ENCODE measurements at places on chromosomes 16 and 17.
A peak's percentile ranks its signal among the peaks of the same experiment; 100 is the strongest.

DNA sequence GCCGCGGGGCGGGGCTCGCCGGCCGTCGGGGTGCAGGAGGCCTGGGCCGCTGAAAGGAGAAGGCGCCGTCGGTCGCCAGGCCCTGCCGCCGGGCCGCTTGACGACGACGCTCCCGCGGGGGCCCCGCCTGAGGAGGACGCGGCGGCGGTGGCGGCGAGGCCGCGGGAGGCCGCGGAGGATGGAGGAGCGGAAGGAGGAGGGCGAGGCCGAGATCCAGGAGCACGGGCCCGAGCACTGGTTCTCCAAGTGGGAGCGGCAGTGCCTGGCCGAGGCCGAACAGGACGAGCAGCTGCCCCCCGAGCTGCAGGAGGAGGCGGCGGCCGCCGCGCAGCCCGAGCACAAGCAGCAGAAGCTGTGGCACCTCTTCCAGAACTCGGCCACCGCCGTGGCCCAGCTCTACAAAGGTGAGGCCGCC lies 430 bp downstream of the HAPSTR1 start:
- DNase-seq: peak; percentile 31

GRCh38 chr16:68190736-68191510 lies 45.0 kb downstream of the ESRP2 start:
- DNase-seq: no peak

GRCh38 chr16:79597277-79598062 lies 3.1 kb downstream of the MAF start:
- no peak for DNase-seq

DNA sequence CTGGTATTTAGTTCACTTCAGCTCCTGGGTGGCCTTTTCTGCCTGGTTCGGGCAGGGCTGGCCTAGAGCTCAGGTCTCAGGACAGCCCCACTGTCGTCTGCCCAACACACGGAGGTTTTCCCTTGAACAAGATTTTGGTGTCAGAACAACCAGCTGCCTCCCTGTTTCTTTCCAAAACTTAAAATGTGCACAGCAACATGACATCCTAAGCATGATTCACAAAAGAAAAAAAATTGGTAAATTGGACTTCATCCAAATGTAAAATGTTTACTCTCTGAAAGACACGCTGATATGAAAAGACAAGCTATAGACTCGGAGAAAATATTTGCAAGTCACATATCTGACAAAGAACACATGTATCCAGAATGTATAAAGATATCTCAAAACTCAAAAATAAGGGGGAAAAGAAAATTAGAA lies 197.8 kb upstream of the CHMP6 start:
- no peak for DNase-seq

DNA sequence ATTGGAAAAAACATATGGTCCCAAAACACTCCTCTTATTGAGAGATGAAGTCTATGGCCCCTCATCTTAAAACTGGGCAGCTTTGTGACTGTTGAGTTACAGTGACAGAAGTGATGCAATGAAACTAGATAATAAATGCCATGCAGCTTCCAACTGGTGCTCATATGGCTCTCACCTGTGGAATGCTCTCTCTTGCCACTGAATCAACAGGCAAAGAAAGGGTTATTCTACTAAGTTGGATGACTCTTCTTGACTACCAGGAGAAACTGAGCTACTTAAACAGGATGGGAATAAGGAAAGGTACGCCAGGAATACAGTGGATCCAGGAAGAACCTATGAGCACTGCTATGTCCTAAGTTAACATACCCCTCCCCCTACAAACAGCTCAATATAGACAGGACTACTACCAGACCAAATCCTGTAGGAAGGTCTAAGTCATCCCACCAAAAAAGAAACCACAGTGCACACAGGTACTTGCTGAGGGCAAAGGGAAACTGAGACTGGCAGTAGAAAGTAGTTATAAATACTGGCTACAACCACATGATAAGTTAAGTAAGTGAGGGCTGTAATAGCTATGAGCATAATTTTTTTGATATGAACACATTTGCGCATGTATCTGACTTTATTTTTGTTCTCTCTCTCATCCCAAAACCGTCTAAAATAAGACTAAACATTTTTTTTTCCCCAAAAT lies 398.5 kb downstream of the ZFHX3 start:
- DNase-seq: no peak

DNA sequence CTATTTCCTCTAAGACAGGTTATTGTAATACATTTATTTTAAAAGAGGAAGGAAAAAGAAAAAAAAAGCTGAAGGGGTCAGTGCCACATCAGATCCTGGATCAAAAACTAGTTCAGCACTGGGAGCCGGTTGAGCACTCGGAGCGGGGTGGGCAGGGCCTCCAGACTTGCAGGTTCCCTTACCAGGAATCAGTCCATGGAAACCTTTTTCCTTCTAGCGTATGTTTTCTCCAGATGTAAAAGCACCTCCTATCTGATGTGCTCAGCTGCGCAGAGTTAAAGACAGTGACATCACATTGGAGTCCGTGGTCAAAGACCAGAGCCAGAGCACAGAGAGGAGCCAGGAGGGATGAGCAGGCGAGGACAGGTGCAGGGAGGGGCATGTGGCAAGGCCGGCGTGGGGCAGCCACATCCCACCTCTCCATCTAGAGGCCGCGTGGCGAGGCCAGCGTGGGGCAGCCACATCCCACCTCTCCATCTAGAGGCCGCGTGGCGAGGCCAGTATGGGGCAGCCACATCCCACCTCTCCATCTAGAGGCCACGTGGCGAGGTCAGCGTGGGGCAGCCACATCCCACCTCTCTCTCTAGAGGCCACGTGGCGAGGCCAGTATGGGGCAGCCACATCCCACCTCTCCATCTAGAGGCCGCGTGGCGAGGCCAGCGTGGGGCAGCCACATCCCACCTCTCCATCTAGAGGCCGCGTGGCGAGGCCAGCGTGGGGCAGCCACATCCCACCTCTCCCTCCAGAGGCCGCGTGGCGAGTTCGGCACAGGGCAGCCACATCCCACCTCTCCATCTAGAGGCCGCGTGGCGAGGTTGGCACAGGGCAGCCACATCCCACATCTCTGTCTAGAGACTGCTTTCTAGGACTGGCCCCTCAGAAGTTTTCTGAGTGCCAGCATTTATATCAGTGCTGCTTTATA lies 166.8 kb upstream of the CHMP6 start:
- DNase-seq: no peak

GRCh38 chr17:39611401-39612112 lies 3.8 kb upstream of the NEUROD2 start:
- no peak for DNase-seq

GRCh38 chr17:65185668-65186382 lies 48.7 kb downstream of the RGS9 start:
- no peak for DNase-seq

DNA sequence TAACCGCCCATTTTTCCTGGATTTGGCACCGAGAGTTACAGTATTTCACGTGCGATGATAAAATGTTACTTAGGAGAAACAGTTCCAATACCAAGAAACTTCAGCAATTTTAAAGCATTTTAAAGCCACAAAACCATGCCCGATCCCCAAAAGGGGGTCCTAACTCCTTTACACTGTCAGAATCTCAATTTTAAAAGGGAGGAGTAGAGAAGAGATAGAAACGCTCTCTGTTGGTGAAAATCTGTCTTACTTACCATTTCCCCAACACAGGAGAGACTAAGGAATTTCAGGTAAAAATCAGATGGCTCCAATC lies 526 bp upstream of the RNASEK start:
- no peak for DNase-seq

- DNase-seq: peak; percentile 30
These were observed 9.2 kb upstream of the TVP23A start for GRCh38 chr16:10827691-10828341.

GRCh38 chr16:23408242-23408822 lies 44.7 kb downstream of the COG7 start:
- DNase-seq: no peak

DNA sequence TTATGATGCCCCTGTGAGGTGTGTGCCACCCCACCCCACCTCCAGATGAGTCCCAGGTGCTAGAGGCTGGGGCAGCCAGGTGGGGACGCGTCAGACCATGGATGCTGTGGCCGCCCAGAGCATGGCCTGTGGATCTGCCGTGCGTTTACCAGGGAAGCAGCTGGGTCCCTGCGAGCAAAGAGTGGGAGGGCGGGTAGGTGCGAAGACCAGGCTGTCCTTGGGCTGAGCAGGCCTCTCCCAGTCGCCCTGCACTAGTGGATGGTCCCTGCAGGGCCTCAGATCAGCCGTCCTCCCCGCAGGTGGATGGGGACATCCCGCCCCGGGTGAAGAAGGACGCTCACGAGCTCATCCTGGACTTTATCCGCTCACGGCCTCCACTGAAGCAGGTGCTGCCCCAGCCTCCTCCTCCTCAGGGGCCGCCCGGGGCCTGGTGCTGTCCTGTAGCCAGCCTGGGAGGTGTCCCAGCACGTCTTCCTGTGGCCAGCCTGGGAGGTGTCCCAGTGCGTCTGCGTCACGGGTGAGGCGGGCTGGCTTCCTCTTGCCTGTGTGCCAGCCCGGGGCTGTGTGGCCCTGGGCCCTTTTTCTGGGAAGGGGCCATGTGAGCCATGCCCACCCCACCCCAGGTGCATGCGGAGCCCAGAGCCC lies 18.0 kb upstream of the TCF25 start:
- no peak for DNase-seq

GRCh38 chr17:71869293-71869692 lies 251.5 kb upstream of the SOX9 start:
- no peak for DNase-seq

GRCh38 chr16:11258553-11259492 lies 2.8 kb upstream of the SOCS1 start:
- DNase-seq: no peak

DNA sequence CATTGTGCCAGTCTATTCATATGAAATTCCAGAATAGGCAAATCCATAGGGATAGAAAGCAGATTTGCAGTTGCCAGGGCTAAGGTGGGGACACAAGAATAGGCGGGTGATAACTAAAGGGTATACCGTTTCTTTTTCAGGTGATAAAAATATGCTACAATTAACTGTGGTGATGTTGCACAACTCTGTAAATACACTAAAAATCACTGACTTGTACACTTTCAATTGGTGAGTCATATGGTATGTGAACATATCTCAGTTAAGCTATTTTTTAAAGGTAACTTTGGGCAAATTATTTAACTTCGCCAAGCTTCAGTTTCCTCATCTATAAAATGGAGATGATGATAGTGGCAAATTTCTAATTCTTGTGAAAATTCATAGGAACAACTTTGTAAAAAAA lies 65.9 kb downstream of the CDYL2 start:
- DNase-seq: no peak

DNA sequence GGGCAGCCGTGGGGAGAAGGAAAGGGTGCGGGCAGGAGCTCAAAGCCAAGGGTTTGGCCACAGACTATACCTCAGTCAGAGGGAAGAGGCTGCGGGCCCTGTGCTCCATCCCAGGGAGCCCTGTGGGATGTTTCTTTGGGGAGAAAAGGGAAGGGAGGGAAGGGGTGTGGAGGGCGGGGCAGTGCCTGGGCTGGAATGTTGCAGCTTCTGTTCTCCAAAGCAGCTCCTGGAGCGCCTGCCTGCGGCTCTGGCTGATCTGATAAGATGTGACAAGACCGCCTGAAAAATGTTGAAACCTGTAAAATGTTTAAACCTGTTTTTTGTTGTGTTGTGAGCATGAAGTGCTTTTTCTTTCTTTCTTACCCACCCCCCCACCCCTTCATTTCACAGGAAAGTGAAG lies 32.8 kb downstream of the WNT3 start:
- DNase-seq: no peak

DNA sequence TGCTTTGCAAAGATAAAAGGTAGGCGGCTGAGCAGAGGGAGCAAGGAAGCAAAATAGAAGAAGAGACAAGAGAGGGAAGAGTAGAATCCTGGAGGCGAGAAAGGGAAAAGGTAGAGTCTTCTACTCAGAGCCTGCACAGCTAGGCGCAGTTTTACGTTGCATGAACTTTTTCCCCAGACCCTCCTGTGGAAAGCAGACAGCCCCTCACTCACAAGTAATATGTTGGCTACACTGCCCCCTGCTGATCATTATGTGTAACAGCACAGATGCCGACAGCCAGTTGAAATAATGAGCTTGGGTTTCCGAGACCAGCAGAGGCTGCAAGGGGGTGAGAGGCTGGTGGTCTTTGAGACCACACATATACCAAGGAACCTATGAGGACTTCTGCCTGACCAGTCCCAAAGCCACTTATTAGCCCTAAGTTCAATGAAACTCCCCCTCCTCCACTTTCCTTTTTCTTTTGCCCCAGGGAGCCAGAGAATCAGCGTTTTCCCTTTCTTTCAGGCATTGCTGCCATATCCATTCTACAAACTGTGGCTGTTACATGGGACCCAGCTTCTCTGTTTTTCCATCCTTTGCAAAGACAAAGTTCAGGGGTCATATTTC lies 22.5 kb upstream of the CMTR2 start:
- peak; percentile 13 for DNase-seq

- DNase-seq: no peak
These were observed at the start of gene ACAP1 for GRCh38 chr17:7336240-7337175. ACAP1 (plus strand) TSS chr17:7336529; CDS start chr17:7336735, 206 bp downstream.

GRCh38 chr17:78979780-78980623 lies at the start of gene LGALS3BP:
LGALS3BP (minus strand) TSS chr17:78979923; CDS start chr17:78977191, 2,732 bp downstream.
- DNase-seq: peak; percentile 93
